Dermis lymphatic vessel endothelial cell (primary cell): ENCODE measurements at places on chromosomes 3 and 15. TPM values are rescaled to one million over a fixed set of nuclear protein-coding genes. Genes with fewer than 3 reads are reported as not detected.

Gene MTFMT
- total RNA-seq: 15.3 and 16.5 TPM in 2 replicates

Gene WNT7A
- total RNA-seq: not detected in 2 replicates

Gene PLCL2
- 13.7 and 15.0 TPM in 2 replicates for total RNA-seq

Gene NAALADL2
- total RNA-seq: 0.11 and 0.52 TPM in 2 replicates

Gene COMMD2
- total RNA-seq: 23.5 and 30.7 TPM in 2 replicates

Gene CP
- under 0.01 and 0.54 TPM in 2 replicates for total RNA-seq

Gene PRR23E
- not detected in 2 replicates for total RNA-seq

Gene KCNMB3
- 2.6 and 2.9 TPM in 2 replicates for total RNA-seq

Gene ACP3
- not detected in 2 replicates for total RNA-seq

Gene PLS1
- total RNA-seq: 0.33 and 0.34 TPM in 2 replicates

Gene CPNE9
- not detected in 2 replicates for total RNA-seq

Gene CMSS1
- 6.2 and 11.4 TPM in 2 replicates for total RNA-seq

Gene GRIP2
- under 0.01 TPM in 1 of 2 replicates, not detected in the other for total RNA-seq

Gene SYNPR
- total RNA-seq: not detected in 2 replicates

Gene CYP8B1
- total RNA-seq: not detected in 2 replicates

Gene CCR8
- total RNA-seq: not detected in 2 replicates

Gene FETUB
- not detected in 2 replicates for total RNA-seq

Gene LTK
- total RNA-seq: 0.09 TPM in 1 of 2 replicates, not detected in the other

Gene KBTBD12
- not detected in 2 replicates for total RNA-seq

Gene DAZL
- not detected in 2 replicates for total RNA-seq

Gene STRA6
- 0.11 TPM in 1 of 2 replicates, not detected in the other for total RNA-seq

Gene MESP1
- total RNA-seq: 0.09 and 0.11 TPM in 2 replicates

Gene LIPH
- under 0.01 and 0.11 TPM in 2 replicates for total RNA-seq

Gene SATB1
- 3.9 and 11.7 TPM in 2 replicates for total RNA-seq

Gene SLC9C1
- total RNA-seq: 0.11 and 0.17 TPM in 2 replicates

Gene PYGO1
- total RNA-seq: 0.11 and 0.26 TPM in 2 replicates

Gene STRC
- total RNA-seq: 0.09 TPM in 1 of 2 replicates, not detected in the other

Gene TM4SF1
- 1,157 and 1,890 TPM in 2 replicates for total RNA-seq

Gene PSMA4
- total RNA-seq: 160 and 237 TPM in 2 replicates

Gene ACY1
- 16.1 and 18.4 TPM in 2 replicates for total RNA-seq

Gene OSBPL10
- total RNA-seq: 9.2 and 12.3 TPM in 2 replicates
